C1 segment of cervical spinal cord (tissue), 14 donors: ENCODE measurements at places on chromosomes 12 and 14.

- no peak for DNase-seq
Measured at GRCh38 chr12:88579601-88580050, 645 bp downstream of the KITLG start.

- DNase-seq: no peak
Measured at GRCh38 chr12:43675048-43675904, 83.3 kb downstream of the PUS7L start.

- no peak for DNase-seq
Measured at GRCh38 chr14:64193821-64194220, 100.3 kb downstream of the ESR2 start.

- DNase-seq: no peak
Measured at GRCh38 chr14:94897082-94897481, 127.2 kb upstream of the GSC start.

- DNase-seq: no peak
Measured at GRCh38 chr12:45216230-45216982, 511 bp downstream of the ANO6 start.

DNA sequence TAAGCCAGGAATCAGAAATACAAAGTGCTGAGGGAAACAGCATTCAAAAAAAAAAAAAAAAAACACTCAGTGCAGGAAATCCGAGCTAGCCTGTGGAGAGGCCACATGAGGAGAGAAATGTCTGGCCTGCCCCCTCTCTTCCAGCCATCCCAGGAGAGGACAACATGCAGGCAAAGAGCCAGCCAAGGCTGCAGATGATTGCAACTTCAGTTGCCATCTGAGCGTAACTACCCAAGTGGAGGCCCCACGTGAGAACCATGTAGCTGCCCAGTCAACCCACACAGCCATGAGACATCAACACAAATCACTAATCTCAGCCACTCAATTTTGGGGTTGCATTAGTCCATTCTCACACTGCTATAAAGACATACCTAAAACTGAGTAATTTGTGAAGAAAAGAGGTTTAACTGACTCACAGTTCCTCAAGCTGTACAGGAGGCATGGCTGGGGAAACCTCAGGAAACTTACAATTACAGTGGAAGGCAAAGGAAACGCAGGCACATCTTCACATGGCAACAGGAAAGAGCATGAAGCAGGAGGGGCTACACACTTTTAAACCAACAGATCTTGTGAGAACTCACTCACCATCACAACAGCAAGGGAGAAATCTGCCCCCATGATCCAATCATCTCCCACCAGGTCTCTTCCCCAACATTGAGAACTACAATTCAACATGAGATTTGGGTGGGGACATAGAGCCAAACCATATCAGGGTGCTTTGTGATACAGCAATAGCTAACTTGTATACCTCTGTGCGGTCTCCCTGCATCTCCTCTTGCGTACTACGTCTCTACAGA, 161.1 kb downstream of the PIWIL1 start:
- DNase-seq: no peak

DNA sequence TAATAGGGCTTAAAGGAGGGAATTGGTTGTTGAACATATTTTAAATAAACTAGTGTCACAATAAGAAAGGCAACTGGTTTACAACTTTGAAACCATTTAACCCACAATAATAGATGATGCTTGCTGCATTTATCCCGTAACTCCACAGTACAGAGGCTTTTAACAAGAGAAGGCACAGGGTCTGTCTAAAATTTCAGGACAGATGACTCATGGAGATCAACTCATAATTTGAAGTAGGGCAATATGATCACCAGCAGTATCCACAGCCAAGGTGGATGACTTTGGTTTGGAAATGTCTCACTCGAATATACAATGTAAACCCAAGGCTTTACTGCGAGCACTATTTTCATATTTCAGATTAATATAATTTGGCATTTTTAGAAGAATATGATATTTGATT, 340.2 kb downstream of the LRIG3 start:
- no peak for DNase-seq

DNA sequence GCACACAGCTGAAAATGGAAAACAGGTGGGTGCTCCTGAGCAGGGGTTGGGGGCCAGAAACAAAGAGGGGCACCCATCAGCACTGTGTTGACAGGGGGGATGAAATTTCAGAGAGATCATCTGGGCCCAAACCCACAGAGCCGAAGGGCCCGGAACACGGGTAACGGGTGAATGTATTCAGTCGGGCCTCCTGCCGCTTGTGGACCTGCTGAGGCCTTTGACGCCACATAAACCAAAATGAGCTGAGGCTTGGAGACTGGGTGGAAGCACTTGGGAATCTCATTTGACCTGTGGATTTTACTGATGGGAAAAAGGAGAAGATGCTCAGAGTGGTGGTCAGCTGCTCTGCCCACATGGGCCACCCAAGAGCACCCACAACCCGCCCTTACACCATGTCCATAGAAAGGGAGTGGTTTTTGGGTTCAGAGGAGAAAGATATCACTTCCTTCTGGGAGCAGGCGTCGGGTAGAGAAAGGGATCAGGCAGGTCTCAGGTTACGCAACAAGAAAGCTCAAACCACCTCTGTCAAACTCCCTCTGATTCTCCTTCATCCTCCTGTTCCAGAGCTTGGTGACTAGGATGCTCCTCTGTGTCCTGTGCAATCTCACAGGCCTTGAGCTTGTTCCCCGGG, 106.8 kb upstream of the BCL2L14 start:
- no peak for DNase-seq

GRCh38 chr12:93387780-93388179, 10.1 kb downstream of the NUDT4 start:
- DNase-seq: no peak

GRCh38 chr12:118574288-118574687, 197.9 kb downstream of the SUDS3 start:
- DNase-seq: no peak

DNA sequence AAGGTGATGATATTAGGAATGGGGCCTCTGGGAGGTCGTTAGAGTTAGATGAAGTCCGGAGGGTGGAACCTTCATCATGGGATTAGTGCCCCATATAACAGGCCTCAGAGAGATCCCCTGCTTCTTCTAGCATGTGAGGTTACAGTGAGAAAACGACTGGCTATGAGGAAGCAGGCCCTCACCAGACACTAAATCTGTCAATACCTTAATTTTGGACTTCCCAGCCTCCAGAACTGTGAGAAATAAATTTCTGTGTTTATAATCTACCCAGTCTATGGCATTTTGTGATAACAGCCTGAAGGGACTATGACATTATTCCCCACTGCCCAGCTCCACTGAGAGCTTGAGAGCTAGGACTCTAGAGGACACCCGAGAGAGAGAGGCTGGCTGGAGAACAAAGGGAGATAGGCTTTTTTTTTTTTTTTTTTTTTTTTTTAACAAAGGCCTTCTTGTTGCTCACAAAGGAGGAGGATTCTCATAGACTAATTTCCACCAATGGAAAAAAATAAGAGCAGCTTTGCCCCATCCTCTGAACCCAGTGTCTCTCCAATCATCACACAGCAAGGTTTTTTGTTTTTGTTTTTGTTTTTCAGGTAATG, 87.8 kb upstream of the EEA1 start:
- DNase-seq: peak; percentile 37

GRCh38 chr12:28159688-28160087, 30.6 kb upstream of the CCDC91 start:
- DNase-seq: no peak

GRCh38 chr14:101030586-101030985, 127.1 kb upstream of the RTL1 start:
- DNase-seq: no peak

DNA sequence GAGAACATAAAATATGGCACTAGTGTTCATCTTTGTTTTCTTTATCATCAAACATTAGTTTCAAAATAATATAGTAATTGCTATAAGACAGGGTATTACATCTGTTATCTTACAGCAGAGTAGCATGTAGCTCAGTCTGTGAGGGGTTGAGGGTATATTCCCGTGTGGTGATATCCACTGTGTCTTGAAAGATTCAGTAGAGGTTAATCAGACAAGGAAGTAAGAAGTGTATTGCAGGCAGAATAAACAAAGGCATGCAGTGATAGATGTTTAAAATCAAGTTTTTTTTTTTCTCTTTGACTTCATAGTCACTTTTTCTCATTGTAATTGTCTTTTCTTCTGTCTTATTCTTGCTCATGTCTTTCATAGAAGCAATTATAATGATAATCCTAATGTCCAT, 48.3 kb downstream of the METTL25 start:
- DNase-seq: no peak

DNA sequence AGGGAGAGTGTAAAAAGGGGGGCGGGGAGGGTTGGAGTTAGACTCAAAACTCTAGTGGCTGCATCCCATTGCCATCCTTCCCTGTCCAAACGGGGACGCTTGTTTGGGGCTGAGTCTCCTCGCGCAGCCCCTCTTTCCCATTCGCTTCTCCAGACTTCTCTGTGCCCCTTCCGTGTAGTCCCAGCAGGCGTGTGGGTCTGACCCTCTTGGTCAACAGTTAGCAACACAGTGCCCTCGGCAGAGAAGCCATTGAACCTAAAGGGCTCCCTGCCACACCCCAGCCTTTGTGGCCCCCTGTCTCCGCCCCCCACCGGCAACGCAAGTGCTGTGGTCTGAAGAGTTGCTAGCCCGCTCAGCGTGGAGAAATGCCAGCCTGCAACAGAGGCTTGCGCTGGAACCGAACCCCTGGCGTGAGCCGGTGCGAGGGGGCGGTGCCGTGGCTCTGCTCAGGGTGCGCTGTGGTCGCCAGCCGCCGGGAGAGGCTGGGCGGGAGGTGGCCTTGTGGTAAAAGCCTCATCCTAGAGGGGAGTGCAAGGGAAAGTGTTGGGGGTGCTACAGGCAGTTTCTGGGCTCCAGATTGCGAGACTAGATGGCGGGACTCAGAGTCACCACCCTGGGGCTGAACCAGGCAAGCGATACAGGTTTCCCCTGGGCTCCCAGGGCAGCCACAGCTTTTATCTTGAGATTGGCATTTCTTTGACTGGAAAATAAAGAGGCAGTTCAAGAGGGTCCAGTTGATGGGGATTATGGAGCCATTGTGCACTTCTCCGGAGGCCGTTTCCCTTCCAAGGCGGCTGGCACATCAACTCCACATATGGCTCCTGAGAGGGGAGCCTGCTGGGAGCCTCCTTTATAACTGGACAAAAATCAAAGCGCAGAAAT, 2.1 kb downstream of the PLXNC1 start:
- peak; percentile 52 for DNase-seq

- DNase-seq: no peak
Measured at GRCh38 chr14:78074561-78074960, 95.6 kb upstream of the NRXN3 start.

GRCh38 chr12:3550839-3551238, 59.8 kb downstream of the PRMT8 start:
- DNase-seq: no peak

GRCh38 chr12:43655586-43655985, 103.0 kb downstream of the PUS7L start:
- DNase-seq: no peak

GRCh38 chr14:79564371-79564770, 646.9 kb downstream of the DIO2 start:
- no peak for DNase-seq

DNA sequence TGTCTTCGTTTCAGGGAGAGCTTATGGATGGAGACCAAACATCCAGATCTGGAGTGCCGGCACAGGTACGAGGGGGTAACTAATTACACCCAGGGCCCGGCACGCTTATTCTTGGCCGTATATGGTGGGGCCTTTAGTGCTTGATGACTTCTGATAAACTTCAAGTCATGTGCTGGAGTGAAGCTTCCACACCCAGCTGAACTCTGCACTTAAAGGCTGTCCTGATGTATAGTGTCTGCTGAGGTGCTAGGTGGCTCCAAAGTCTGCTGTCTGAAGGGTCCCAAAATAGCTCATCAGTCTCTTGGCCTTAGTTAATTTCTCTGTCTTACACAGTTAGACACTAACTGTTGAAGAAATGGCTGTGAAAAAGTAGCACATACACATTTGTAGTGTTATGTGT, 17.9 kb downstream of the RNF34 start:
- no peak for DNase-seq

- DNase-seq: no peak
Measured at GRCh38 chr12:116777245-116777644, 39.1 kb downstream of the RNFT2 start.

DNA sequence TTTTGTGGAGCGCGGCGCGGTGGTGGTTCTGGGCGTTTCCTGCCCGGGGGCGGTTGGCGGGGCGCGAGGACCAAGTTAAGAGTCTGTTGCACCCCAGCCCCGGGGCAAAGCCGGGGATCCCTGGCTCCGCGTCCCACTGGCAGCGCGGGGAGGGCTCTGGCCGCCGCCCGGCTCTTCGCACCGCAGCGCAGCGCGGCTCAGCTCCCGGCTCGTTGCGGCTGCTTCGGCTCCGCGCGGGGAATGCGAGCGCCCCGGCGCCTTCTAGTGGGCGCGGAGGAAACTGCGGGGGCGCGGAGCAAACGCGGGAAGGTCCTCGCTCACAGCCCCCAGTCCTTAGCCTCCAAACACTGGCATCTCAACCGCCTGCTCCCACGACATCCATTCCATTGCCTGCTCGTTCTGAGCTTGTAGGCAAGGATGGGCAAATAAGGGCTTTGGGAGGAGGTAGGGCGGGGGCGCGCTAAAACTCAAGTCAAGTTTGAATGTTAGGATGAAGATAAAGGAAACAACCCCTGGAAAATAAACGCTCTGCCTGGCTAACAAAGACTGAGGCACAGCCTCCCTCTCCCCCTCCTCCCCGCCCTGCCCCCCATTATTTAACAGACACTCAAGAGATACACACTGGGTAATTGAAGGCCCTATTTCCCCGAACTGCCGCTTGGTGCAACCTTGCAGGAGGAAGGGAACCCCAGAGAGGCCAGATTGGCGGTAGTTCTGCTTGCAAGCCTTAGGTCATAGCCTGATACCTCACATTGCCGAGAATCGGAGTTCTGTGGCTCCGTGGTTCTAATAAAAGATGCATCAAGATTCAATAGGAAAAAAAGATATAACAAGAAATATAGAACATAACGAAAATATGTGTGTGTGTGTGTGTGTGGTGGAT, at the start of gene B4GALNT1:
Gene B4GALNT1 (minus strand): TSS at position 244 of the 883 bp plus-strand sequence. CDS start 1,069 bp downstream, outside the sequence.
- no peak for DNase-seq

GRCh38 chr14:68851078-68851477, 58.2 kb upstream of the ZFP36L1 start:
- no peak for DNase-seq

DNA sequence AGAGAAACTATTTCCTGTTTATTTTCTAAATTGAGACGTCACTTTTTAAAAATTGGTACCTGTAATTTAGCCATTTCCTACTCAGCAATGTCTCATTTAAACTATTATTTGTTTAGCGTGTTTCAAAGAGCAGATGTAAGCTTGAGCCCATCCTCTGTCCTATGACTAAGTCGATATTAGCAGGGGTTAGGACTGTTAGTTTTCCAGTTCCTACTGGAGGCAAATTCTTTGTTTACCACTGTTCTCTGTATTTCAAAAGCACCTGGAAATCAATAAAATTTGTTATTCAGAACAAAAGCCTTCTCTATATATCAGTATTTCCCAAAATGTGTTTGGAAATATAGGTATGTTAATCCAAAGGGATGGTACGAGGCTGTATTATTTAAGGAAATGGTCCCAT, 42.4 kb downstream of the MDM2 start:
- no peak for DNase-seq
